ENCODE measurements at places on chromosomes 6 and 20.

DNA sequence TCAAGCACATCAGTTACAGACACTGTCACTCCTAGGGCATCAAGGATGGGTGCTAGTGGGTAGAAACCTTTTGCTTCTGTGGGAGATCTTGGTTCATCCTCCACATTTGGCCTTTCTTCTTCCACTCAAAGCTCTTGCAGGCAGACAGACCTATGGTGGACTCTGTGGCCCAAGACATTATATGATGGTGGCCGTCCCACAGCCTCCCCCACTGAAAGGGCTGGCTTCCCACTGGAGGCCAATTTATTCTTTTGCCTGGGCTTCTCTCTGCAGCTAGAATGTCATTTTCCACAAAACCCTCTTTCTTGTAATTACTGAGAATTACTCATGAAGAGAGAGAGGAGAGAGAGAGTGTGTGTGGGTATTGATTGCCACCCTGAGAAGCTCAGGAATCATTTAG, 43.8 kb downstream of the CD40 start:
- H3K4me1 ChIP-seq: no peaks in the 10 kb centered on the region
- H3K27me3 ChIP-seq: no peaks in the 10 kb centered on the region
- no peak overlapping the region for H3K27ac ChIP-seq
- no peak overlapping the region for H3K4me3 ChIP-seq
- H3K36me3 ChIP-seq: no peaks in the 10 kb centered on the region

DNA sequence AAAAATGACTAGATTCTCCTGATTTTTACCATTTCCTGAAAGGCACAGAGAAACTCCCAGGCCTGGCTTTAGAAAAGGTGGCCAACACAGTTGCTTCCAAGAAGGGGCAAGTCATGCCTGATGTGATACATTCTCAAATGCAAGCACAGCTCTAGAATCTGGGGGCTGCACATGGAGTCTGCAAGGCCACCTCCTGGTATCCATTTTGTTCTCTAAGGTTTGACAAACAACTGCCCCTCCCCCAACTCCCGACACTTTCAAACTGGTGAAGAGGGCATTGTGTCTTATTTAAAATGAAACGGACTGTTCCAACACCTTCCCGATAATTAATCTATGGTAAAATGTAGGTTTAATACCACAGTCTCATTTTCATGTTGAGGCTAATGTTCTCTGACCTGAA, 220.2 kb upstream of the CEP162 start:
- no peaks in the 10 kb centered on the region for H3K36me3 ChIP-seq

GRCh38 chr6:30645989-30646388, 944 bp upstream of the C6orf136 start:
- no peaks in the 10 kb centered on the region for H3K36me3 ChIP-seq
- DNase-seq: no peak
- no peak overlapping the region for H3K27ac ChIP-seq
- peaks cover 22% of the 10 kb centered on the region for H3K4me1 ChIP-seq
- no peak overlapping the region for H3K4me3 ChIP-seq

- H3K27me3 ChIP-seq: no peaks in the 10 kb centered on the region
- DNase-seq: no peak
- no peak overlapping the region for H3K4me3 ChIP-seq
- H3K4me1 ChIP-seq: no peaks in the 10 kb centered on the region
- no peaks in the 10 kb centered on the region for H3K36me3 ChIP-seq
- no peak overlapping the region for H3K27ac ChIP-seq
These were observed 9.9 kb downstream of the GRIK2 start for GRCh38 chr6:101403216-101403945.

DNA sequence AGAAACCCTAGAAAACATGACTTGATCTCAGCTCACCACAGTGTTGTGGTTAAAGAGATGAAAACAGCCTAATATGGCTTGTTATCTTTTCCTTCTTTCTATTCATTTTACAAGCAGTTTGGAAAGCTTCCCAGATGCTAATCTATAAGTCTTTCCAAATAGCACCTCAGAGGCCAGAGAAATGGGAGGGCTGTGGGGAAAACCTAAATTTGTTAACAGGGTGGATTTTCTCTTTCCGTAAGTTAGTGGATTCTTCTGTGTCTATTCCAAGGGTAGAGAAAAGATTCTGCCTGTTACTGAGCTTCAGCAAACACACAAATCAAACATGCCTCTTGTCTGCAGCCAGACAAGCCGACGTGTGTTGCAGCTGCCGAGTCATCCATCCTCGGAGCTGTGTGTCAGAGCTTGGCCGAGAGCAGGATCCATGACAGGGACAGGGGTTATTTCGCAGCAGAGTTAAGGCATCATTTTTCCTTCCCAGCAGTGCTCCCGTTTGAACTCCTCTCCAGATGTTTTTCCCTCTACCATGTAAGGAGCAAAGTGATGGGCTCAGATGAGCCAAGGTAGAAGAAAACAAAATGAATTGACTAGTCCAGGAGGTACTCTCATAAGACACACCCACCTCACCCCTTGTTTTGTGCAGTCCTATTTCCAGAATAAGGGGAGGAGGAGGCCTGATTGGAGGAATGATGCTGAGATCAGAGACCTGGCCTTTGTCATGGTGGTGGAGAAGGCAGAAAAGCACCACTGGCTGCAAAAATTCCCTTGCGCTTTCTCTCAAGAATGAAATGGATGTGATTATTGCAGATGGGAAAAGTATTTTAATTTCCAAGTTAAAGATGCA, 560.0 kb downstream of the C6orf118 start:
- H3K36me3 ChIP-seq: no peaks in the 10 kb centered on the region
- H3K4me3 ChIP-seq: no peak overlapping the region
- DNase-seq: peak; percentile 26
- no peaks in the 10 kb centered on the region for H3K4me1 ChIP-seq
- H3K27ac ChIP-seq: no peak overlapping the region

GRCh38 chr6:53268858-53269608, 79.7 kb downstream of the ELOVL5 start:
- H3K27me3 ChIP-seq: no peaks in the 10 kb centered on the region
- peaks cover 9% of the 10 kb centered on the region for H3K4me1 ChIP-seq
- no peak overlapping the region for H3K4me3 ChIP-seq
- H3K27ac ChIP-seq: no peak overlapping the region
- H3K36me3 ChIP-seq: no peaks in the 10 kb centered on the region

GRCh38 chr6:79031821-79032590, 46.0 kb downstream of the PHIP start:
- peaks cover 2% of the 10 kb centered on the region for H3K36me3 ChIP-seq
- H3K27ac ChIP-seq: no peak overlapping the region
- no peaks in the 10 kb centered on the region for H3K4me1 ChIP-seq
- no peak for DNase-seq
- no peak overlapping the region for H3K4me3 ChIP-seq

DNA sequence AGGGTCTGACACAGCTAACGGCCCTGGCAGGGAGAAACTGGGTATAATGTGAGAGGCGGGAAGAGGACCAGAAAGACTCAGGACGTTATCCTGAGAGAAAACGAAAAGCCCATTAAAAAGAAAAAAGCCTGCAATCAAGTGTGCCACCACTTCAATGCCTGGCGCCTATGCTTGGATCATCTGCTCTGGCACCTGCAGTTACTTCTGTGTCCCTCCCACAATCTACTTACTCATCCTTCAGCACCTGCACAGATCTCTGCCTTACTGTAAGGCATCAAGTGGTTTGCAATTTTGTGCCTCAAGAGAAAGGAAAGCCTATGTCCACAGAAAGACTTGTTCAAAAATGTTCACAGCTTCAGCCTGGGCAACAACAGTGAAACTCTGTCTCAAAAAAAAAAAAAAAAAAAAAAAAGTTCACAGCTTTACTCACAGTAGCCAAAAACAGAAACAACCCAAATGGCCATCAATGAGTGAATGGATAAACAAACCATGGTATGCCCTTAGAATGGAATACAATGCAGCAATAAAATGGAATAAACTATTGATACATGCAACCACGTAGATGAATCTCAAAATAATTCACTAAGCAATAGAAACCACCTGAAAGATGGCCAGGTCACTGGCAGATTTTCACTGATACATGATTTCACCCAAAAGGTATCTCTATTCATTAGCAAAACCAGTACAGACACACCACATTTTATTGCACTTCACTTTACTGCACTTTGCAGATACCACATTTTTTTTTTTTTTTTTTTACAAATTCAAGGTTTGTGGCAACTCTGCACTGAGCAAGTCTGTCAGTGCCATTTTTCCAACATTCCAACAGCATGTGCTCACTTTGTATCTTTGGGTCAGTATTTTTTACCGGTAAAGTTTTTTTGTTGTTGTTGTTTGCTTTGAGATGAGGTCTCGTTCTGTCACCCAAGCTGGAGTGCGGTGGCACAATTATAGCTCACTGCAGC, 48.6 kb downstream of the ABHD12 start:
- H3K27ac ChIP-seq: peak overlapping the region; percentile 50
- H3K36me3 ChIP-seq: no peaks in the 10 kb centered on the region
- peaks cover 72% of the 10 kb centered on the region for H3K4me1 ChIP-seq
- no peak for DNase-seq
- H3K4me3 ChIP-seq: no peak overlapping the region

GRCh38 chr20:4835244-4836177, 113.8 kb downstream of the PRND start:
- no peak for DNase-seq
- H3K36me3 ChIP-seq: no peaks in the 10 kb centered on the region
- no peaks in the 10 kb centered on the region for H3K27me3 ChIP-seq
- H3K4me1 ChIP-seq: no peaks in the 10 kb centered on the region
- H3K4me3 ChIP-seq: no peak overlapping the region
- no peak overlapping the region for H3K27ac ChIP-seq

- DNase-seq: no peak
- H3K36me3 ChIP-seq: no peaks in the 10 kb centered on the region
- no peak overlapping the region for H3K27ac ChIP-seq
- peaks cover 7% of the 10 kb centered on the region for H3K4me1 ChIP-seq
- H3K27me3 ChIP-seq: no peaks in the 10 kb centered on the region
These were observed 14.2 kb downstream of the SLC13A3 start for GRCh38 chr20:46637020-46637419.

- H3K36me3 ChIP-seq: peaks cover 5% of the 10 kb centered on the region
- H3K4me1 ChIP-seq: peaks cover 12% of the 10 kb centered on the region
- no peak for DNase-seq
- no peak overlapping the region for H3K27ac ChIP-seq
- H3K27me3 ChIP-seq: no peaks in the 10 kb centered on the region
These were observed 61.2 kb downstream of the SRC start for GRCh38 chr20:37407019-37407566.

GRCh38 chr6:13573669-13574110, 711 bp upstream of the SIRT5 start:
- H3K27ac ChIP-seq: peak overlapping the region; percentile 97
- no peaks in the 10 kb centered on the region for H3K27me3 ChIP-seq
- H3K36me3 ChIP-seq: no peaks in the 10 kb centered on the region
